ENCODE measurements at places on chromosomes 6 and 20.

DNA sequence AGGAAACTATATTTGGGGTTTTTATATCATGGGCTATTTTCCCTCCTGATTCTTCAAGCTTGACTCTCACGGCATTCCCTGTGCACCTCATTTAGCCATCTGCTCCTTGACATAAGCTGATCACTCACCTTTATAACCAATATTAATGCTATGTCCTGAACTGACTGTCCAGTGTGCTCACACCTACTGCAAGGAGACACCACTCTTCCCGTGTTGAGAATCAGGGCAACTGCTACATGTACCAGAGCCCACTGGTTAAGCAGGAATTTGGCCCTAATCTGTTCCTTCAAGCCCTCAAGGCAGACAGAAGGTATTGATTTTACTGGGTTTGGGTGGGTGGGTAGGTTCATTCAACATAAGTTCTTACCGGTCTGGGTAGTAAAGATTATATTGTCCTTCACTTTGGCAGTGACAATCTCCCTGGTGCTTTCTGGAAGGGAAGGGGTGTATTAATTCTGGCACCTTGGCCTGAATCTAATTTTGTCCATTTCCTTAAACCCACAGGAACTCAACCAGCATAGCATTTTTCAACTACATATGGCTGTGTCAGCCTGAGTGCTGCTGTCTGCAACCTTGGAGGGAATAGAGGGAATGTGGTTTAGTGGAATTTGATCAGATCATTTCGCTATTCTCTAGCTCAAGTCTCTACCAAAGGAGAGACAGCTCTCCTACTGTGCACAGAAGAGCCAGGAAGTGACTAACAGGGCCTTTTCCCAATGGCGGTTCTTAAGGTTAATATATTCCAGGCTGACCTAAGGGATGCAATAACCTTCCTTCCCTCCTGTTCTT lies 293.2 kb downstream of the BTBD9 start:
- DNase-seq = no peak

- no peak for DNase-seq
These were observed 213.2 kb upstream of the MANEA start for GRCh38 chr6:95364016-95364604.

DNA sequence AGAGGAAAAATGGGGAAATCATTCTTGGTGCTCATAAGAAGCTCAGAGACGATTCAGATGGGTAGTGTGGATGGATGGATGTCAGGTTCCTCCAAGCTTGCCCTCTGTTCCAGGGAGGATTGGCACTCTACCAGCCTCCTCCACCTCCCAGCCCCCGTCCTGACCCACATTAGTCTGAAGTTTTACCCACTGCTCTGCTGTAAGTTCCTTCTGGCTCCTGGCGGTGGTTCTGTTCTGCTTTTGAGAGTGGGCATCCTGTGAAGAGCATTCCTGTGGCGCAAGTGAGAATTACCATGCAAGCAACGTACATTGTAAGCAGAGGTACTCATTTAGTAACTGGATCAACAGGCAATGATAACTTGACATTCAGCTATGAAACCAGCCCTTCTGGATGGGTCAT lies 103.4 kb downstream of the SYNDIG1 start:
- DNase-seq = no peak

DNA sequence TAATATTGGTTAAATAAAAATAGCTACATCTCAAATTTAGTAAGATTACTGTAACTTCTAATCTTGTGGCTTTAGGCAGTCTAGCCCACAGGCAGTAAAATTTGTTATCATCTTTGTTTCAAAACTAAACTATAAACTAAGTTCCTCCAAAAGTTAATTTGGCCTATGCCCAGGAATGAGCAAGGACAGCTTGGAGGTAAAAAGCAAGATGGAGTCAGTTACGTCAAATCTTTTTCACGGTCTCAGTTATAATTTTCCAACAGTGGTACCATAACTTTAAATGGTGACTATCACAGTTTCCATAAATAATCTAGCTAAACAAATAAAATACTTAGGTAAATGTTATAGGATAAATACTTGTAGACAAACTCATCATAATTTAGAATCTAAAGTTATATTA lies 63.0 kb downstream of the AGPAT4 start:
- no peak for DNase-seq

DNA sequence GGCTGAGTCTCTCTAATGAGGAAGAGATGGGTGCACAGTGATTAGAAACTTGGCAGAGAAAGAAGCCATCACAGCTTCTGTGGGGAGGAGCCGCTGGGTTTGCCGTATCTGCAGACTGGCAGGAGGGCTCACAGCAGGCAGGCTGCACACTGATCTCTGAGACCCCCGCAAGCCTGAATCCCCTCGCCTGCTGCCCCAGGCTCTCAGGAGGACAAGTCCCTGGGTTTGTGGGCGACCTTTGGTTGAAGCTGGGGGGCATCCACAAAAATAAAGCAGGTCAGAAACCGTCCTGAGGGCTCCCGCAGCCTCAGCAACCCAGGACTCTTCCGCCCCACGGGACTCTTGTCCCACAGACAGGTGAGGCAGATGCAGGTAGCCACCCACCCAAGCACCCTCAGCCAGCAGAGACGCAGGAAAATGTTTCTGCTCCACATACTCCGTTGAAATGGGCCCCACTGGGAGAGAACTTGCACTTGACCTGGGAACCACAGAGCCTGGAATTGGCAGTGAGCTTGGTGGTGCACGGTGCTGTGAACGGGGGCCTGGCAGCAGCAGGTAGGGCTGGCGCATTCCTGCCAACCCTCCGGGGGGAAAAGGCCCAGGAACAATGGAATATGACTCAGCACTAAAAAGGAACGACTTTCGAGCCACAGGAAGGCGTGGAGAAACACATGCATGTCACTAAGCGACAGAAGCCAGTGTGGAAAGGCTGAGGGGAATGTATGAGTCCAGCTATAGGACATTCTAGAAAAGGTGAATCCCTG lies 89.9 kb downstream of the YTHDF1 start:
- DNase-seq = no peak

GRCh38 chr20:48877304-48877703 lies 44.2 kb upstream of the ARFGEF2 start:
- DNase-seq = no peak

DNA sequence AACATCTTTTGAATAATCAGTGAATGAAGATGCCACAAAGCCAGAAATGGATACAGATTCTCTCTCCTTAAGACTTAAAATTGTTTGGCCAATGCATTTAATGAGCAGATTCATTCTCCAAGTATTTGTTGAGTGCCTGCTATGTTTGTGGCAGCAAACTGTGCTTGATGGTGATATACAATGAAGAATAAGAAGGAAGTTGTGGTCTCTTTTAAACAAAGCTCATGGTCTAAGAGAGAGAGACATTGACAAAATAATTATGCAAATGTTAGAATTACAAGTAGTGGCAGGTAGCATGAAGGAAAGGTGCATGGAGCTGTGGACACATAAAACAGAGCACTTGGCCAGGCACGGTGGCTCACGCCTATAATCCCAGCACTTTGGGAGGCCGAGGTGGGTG lies 28.3 kb downstream of the NFATC2 start:
- DNase-seq = no peak

DNA sequence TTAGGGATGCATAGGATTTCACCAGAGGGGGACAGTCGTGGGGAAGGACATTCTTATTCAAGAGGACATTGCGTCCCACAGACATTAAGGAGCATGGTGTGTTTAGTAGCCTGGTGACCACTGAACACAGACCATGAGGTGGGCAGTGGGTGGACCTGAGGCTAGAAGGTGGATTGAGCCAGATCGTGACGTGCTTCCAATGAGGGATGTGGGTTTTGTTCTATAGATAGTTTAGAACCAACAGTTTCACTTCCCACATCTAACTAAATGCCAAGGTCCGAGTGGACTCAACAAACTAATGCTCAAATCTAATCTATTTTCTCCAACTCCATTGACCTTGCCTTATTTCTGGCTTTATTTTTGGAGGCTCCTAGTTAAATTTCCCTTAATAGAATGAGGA lies 58.5 kb downstream of the OGFRL1 start:
- no peak for DNase-seq

GRCh38 chr6:33843131-33844121 lies 39.6 kb upstream of the MLN start:
- no peak for DNase-seq

DNA sequence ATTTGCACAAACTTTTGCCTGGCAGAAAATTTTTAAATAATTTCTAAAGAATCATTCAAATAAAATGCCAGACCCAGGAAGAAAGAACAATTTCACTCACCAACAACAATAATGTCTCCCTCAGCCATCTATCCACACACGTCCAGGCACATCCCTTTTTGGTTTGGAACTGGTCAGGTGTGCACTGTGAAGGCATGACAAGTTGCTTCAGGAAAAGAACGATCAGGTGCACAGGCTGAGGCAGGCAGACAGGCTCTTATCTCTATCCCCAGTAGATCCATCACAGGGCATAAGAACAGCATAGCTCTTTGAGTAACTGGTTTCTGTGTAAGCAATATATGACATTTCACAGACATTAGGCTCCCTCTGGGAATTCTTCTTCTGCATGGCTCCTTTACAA lies 18.1 kb upstream of the NXT1 start:
- DNase-seq = no peak

DNA sequence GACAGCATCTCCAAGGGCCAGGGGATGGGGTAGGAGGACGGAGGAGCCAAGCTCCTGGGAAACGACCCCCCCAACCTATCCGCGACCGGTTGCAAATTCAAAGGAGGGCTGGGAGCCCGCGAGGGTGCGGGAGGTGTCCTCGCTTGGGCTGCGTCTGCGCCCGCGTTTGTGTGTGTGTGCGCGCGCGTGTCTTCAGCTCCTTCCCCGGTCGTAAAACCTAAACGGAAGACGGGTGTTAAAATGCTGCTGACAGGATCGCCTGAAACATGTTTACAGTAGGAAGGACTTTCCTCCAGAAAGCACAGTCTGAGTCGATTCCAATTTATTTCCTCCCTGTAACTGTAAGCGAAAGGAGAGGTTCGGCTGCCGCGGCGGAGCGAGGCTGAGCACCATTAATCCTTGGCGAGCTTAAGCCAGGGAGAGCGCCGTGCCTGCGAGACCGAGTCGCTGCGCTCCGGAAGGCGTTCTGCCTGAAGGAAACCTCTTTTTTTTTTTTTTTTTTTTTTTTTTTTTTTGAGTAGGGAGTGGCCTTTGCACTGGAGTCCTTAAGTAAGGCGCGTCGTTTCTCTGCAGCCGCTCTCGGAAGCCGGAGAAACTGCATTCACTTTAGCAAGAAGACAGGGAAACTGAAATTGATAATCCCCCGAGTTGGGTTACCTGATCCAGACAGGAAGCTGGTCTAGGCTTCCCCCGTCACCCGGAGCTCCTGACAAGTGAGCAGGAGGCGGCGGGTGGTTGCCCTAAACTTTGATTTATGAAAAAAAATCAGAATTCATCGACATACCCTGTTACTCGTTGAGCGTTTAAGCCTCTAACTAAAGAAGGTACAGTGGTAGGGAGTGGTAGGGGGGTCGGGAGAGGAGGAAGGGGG lies 4.8 kb upstream of the SOX4 start:
- DNase-seq = peak; percentile 24
